ENCODE measurements at places on chromosomes 11 and 22. TPM values are rescaled to one million over a fixed set of nuclear protein-coding genes. Genes with fewer than 3 reads are reported as not detected.

- DNase-seq: no peak
Observed at GRCh38 chr11:129960216-129961214, 42.1 kb downstream of the PRDM10 start.

Gene TLCD5
- total RNA-seq: 22.9 TPM

DNA sequence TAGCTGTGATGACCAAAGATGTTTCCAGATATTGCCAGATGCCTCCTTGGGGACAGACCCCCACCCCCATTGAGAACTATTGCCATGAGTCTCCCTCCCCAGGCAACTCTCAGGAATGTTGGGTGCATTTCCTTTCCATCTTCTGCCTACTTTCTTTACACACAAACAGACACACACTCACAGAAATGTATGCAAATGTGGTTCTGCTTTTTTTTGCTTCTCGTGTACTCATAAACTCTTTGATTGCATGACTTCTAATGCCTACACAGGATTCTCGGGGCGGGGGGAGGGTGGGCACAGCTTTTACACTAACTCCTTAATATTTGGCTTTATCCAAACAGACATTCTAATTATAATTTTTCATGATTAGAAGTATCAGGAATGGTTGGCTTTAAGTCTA, 53.3 kb upstream of the SUSD2 start:
- no peak for DNase-seq

Gene BLID
- total RNA-seq: 3.6 TPM

- no peak for DNase-seq
Observed at GRCh38 chr22:48902001-48902869, 925.4 kb downstream of the BRD1 start.

GRCh38 chr22:19635644-19636043, 78.7 kb upstream of the SEPTIN5 start:
- DNase-seq: no peak

- DNase-seq: no peak
Observed at GRCh38 chr22:29308791-29309262, 2.4 kb downstream of the GAS2L1 start.

DNA sequence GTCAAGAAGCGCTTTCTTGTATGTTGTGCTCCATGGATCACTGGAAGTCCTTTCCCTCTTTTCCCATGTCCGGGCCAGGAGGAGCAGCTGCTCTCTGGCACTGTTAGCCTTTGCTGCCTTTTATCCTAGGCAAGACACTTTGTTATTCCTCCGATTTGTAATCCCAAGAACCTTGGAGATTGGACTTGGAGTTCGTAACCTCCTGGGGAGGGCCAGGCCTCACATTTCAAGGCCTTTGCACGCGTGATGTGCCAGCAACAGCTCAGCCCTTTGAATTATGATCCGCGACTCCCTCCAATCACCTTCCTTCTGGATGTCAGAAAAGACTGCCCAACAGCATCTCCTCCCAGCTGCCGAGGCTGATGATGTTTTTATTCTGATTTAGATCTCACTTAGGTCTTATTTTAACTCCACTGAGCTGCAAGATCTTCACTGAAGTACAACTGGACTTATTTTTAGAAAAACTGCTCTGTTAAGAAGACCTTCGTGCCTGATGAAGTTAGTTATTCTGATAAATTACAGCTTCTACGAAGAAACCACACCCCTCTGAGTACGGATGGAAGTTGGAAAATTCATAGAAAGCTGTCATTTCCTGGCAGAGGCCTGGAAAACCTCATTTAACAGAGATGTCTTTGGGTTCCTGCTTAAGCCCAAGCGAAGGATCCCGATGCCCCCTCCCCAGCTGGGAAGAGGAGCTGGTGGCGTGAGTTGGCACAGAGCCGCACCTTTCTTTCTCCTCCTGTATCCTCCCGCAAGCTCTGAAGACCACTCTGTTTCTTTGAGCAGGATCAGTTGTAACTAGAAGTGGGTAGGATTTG, 62.4 kb downstream of the PARVB start:
- no peak for DNase-seq

- no peak for DNase-seq
Observed at GRCh38 chr11:7690648-7691047, 15.6 kb downstream of the OVCH2 start.

- no peak for DNase-seq
Observed at GRCh38 chr11:23723861-23724260, 773.0 kb upstream of the LUZP2 start.

Gene TMEM41B
- total RNA-seq: 74.1 TPM

GRCh38 chr11:122319691-122320620, 203.9 kb upstream of the BLID start:
- DNase-seq: peak; percentile 26

- no peak for DNase-seq
Observed at GRCh38 chr11:26929806-26930517, 64.0 kb upstream of the FIBIN start.

DNA sequence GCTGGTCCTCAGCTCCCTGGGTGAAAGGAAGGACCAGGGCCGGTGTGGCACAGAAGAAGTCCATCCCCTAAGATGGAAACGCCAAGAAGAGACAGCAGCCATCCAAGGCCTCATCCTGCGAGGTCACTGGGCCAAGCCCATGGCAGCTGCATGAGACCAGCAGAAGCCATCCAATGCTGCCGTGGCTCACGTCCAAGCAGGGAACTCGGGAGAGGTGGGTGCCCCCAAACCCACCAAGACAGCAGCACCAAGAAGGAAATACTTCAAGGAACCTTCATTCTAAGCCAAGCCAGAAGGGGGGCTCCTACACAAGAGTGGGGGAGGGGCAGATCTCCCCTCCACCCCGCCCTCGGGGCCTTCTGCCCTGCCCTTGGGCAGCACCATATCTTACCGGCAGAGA, 49.6 kb downstream of the IGSF9B start:
- no peak for DNase-seq
